Left kidney (tissue), 8 donors: ENCODE measurements at places on chromosomes 7 and 10. TPM values are rescaled to one million over a fixed set of nuclear protein-coding genes. Genes with fewer than 3 reads are reported as not detected.
A peak's percentile ranks its signal among the peaks of the same experiment; 100 is the strongest.

- no peak for DNase-seq
Observed at GRCh38 chr10:102269017-102269416, 23.7 kb downstream of the GBF1 start.

- DNase-seq: no peak
Observed at GRCh38 chr7:158053183-158053915, 534.3 kb downstream of the PTPRN2 start.

Gene TET1
- polyA plus RNA-seq: 12.7 TPM

DNA sequence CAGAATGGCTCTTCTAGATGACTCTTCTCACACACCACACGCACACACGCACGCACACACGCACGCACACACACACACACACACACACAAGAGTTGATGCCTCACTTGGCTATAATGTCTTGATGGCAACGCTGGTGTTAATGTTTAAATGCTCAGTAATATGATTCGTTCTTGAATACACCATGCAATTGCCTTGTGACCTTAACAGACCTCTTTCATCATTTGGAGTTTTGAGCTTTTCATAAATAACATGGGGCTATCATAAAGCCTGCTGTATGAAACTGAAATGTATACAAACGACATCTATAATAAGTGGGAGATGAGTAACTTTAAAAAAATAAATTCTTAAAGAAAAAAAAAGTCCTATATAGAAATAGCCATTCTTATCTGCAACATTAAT, 8.2 kb downstream of the JCAD start:
- no peak for DNase-seq

DNA sequence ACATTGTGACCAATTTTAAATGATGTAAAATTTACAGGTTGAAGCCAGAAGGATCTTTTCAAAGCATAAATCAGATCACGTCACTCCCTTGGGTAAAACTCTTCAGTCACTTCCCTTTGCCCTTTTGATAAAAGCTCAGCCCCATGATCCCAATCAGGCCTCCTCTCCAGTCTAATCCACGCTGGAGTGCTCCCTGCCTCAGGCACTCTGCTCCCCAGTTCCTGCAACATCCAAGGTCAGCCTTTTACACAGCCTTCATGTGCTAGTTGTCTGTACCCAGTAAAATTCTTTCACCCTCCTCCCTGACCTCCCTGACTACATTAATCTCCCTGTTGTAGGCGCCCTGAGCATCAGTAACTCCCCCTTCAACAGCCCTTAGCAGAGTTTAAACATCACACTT, 14.1 kb downstream of the ELMO1 start:
- no peak for DNase-seq

Gene AKR1C4
- polyA plus RNA-seq: not detected

- DNase-seq: no peak
Observed at GRCh38 chr7:21429786-21430574, 2.1 kb downstream of the SP4 start.

GRCh38 chr7:43205171-43205795, 92.8 kb downstream of the HECW1 start:
- no peak for DNase-seq

DNA sequence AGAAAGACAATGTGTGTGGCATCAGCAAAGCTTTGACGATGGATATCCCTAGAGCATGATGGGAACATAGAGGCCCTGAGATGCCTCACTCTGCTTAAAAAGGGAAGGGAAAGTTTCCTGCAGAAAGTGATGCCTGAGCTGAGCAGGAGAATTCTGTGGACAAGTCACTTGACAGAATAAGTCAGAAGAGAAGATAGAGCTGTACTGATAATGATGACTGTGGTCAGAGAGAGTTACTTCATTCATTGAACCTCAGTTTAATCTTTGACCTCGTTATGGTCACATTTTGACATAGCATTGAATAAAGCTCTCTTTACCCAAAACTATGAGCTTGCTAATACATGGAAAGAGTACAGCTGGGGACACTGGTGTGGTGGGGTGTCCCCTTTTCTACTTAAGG, 7.6 kb downstream of the CUBN start:
- DNase-seq: no peak

GRCh38 chr10:116417821-116418220, 9.8 kb upstream of the PNLIPRP3 start:
- DNase-seq: no peak

DNA sequence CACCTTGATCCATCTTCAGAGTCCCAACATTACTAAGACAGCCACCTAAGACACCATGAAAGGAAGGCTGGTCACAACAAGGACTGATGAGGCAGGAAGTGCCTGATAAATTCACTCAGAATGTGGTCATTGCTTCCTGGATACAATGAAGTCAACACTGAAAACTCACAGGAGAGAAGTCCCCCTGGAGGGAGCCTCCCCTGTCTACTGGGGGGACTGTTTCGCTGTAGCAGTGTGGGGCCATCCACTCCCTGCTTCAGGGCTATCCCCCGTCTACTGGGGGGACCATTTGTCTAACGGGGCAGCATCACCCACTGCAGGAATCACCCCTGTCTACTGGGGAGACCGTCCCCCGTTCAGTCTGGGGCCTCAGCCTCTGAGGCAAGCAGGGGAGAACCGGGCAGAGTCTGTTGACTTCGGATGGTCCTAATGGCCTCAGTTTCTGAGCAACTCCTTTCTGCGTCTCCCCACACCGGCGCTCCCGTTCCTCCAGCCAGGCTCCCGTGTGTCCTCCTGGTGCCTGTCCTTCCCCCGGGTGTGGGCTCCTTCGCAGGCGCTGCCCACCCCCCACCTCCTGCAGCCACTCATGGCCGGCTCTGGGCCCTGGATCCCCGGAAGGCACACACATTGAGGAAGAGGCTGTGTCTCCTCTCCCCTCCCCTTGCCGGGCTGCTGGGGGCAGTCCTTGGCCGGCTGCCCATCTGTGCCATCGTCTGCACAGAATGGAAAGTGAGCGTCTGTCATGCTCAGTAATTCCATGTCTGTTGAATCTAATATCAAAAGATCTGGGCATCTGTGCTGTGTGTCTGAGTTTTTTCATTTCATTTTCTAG, 59.9 kb upstream of the DNAJB6 start:
- no peak for DNase-seq

- DNase-seq: no peak
Observed at GRCh38 chr7:55133630-55134358, 115.0 kb downstream of the EGFR start.

- DNase-seq: no peak
Observed at GRCh38 chr10:131216681-131217230, 94.8 kb downstream of the TCERG1L start.

Gene UPP1
- 11.8 TPM for polyA plus RNA-seq

DNA sequence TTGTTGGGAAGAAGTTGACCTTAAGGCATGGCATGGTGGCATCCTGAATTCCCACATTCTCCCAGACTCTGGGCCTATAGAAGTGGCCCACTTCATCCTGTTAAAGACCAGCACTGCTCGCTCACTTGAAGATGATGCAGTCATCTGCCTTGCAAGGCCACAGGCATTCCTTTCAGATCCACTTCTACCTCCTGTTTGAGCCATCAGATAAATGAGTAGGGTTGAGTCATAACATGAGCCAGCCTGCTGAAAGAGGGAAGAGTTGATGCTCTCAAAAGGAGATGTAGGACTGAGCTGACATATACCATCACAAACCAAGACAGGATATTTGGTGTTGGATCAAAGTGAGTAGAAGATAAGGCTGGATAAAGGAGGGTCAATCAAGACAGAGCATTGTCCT, 1.5 kb upstream of the EBLN1 start:
- no peak for DNase-seq

DNA sequence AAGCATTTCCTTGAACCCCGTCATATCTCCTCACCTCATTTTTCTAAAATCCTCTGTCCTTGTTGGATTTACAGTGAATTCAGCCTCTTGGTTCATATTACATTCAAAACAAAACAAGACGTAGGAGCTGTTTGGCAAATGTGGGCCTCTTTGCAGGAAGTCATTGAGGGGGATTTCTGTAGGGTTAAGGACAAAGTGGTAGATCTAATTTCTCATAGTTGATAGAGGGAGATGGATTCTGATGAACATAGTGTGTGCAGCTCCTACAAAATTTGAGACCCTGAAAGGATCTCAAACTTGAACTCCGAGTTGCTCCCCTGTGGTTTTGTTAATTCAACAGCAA, 682 bp downstream of the TBXAS1 start:
- no peak for DNase-seq

DNA sequence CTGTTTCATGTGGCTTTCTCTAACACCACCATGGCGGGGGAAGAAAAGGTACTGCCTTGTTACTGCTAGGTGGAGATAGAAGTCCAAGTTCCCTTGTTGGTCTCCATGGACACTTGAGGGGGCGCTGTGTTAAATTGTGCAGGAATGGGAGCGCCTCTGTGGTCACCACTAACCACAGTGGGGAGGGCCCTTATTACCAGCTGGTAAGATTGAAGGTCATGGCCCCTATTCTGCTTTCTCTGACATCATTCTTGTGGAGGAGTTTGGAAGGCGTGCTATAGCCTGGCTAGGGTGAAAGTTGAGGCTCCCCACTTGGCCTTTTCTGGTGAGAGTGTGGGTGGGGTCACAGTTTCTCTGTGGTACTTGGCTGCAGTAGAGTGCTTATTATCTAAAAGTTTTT, 14.9 kb upstream of the MXI1 start:
- DNase-seq: no peak

GRCh38 chr7:134480730-134481129, 21.8 kb upstream of the AKR1B1 start:
- no peak for DNase-seq

Gene LEP
- polyA plus RNA-seq: 0.53 TPM

GRCh38 chr7:54932818-54933543, 85.8 kb upstream of the EGFR start:
- peak; percentile 77 for DNase-seq

GRCh38 chr7:98211221-98211675, at the start of gene BHLHA15:
Gene BHLHA15 (plus strand): TSS chr7:98211439. CDS start chr7:98212310, 871 bp downstream.
- no peak for DNase-seq

DNA sequence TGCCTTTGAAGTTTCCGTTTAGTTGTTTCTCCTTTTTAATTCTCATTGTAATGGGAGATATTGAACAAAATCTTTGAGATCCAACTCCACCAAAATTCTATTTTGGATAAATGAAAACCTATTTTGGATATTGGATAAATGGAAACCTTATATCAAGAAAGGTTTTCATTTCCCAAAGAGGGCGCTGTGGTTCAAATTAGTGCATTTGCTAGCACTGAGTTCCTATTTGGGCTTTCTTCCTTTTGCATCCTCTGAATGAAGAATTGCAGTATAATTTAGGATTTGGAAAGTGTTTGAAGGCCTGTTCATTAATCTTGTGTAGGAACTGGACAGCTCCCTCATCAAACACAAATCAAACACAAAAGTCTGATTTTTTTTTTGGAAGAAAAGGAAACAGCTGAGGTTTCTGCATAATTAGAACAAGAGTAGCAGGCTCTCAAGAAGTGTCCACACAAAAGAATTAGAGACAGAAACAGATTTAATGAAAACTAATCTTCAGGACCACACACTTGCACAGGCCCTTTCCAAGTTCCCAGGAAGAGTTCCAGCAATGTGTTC, 80.8 kb upstream of the KLF14 start:
- DNase-seq: peak; percentile 22

DNA sequence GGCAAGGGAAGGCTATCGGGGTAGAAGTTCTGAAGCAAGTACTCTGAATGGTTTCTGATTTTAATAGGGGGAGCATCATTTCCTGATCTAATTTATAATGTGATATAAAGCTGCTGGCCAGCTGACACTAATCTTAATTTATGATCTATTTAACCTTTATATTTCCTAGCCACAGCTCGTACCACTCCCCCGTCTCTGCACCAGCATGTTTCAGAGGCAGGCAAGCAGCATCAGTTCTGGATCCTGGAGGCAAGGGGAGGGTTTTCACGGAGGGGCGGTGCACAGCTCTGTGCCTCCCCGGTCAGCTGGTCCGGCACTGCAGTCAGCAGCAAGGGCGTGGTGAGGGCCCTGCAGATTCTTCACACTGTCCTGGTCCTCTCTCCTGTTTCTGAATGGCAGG, 30.0 kb downstream of the MGMT start:
- no peak for DNase-seq

DNA sequence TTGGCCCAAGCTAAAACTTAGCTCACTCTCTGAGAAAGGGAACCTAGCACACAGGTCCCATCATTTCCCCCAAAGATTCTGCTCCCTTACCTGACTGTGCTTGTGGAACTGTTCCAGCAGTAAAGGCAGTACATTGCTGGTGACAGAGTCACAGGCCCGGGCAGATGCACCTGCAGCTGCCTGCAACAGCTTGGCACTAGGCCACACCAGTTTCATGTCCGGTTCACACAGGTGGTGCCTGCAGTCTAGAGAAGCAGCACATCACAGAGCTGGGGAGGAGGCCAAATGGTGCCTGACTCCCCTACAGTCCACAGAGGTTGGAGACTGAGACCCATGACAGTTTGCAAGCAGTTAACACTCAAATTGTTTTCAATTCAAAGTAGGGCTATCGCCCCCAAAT, 22.2 kb downstream of the ZDHHC16 start:
- no peak for DNase-seq

Gene SPAM1
- 0.10 TPM for polyA plus RNA-seq

Gene GIMAP5
- 5.6 TPM for polyA plus RNA-seq

GRCh38 chr7:150476819-150477631, 26.6 kb downstream of the GIMAP8 start:
- DNase-seq: no peak

DNA sequence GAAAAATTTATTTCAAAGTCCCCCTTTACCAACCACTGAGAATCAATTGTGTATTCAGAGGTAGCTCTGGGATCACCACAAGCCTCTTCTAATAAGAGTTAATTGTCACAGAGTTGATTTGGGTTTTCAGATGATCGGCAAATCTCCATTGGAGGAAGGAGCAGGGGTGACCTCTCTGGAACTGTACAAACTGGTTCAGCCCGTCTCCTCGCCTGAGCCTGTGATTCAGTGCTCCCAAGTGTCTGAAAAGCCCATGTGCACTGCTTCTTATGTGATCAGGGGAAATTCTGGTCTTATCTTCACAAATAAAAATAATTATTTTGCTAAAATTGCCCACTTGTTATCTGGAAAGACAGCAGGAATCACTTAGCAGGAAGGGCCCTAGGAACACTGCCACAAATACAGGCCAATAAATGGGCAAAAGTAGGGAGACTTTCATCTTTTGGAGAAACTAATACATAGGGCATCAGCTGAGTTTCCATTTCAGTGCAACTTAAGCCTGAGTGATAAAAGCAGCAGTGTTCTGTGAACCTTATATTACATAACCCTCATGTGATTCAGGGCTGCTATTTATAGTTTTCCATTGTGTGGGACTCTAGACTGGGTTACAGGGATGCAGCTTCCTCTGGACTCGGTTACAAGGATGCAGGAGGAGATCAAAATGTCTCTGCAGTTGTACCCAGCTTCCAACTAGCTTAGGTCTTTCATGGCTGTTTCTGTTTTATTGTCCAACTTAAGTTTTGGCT, 32.3 kb downstream of the CDK1 start:
- DNase-seq: no peak

Gene MBLAC1
- polyA plus RNA-seq: 1.3 TPM

- no peak for DNase-seq
Observed at GRCh38 chr7:7944619-7945282, 23.8 kb upstream of the GLCCI1 start.

Gene RHOBTB1
- polyA plus RNA-seq: 99.3 TPM

DNA sequence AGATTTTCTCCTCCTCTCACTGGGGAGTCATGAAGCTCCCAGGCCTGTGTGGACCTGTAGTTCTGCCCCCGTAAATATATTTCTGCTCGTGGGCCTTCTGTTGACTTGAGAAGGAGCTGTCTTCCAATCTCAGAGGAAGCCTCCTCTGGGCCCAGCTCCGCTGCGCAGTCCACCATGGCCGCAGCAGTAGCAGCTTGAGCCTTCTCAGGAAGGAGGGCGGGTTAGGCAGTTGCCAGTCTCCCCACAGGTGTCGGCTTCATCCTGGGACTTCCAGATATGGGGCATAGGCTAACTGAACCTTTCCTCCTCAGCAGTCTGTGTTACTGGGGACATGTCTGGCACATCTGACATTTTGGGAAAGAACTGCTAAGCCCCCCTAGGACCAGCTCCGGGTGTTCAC, 62.9 kb upstream of the TRIM8 start:
- DNase-seq: no peak

Gene ZPBP
- polyA plus RNA-seq: 0.90 TPM
